Activated CD4-positive, alpha-beta T cell treated with anti-CD3 and anti-CD28 coated beads, Interleukin-2, amount 10 ng/mL, durations not matched to agents 24 days and 14 days (primary cell): ENCODE measurements at places on chromosomes 3 and 15. TPM values are rescaled to one million over a fixed set of nuclear protein-coding genes. Genes with fewer than 3 reads are reported as not detected.
A peak's percentile ranks its signal among the peaks of the same experiment; 100 is the strongest.

- DNase-seq: no peak
Measured at GRCh38 chr15:62047282-62047827, 12.9 kb downstream of the VPS13C start.

The CFAP20DC gene
- total RNA-seq: 0.98 and 1.3 TPM in 2 replicates

GRCh38 chr15:38130740-38131498 is 121.7 kb upstream of the SPRED1 start:
- no peak for DNase-seq

GRCh38 chr15:98447069-98447468 is 201.3 kb upstream of the IGF1R start:
- no peak for DNase-seq

DNA sequence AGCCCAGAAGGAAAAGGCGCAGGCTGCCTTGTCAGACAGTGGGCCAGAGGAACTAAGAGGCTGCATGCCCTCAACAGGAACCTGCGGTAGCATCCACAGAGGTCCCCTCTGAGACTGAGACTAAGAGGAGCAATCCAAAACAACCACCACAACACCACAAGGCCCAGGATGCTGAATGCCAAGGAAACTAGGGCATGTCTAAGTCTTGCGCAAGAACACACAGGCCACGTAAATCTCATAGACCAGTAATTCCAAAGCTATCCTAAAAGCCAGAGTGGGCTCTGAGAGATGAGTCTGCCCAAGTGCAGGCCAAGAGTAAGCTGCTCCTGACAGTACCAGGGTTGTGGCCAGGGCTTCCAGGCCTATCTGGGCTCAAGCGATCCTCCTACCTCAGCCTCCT is 12.9 kb downstream of the MON1A start:
- DNase-seq: no peak

DNA sequence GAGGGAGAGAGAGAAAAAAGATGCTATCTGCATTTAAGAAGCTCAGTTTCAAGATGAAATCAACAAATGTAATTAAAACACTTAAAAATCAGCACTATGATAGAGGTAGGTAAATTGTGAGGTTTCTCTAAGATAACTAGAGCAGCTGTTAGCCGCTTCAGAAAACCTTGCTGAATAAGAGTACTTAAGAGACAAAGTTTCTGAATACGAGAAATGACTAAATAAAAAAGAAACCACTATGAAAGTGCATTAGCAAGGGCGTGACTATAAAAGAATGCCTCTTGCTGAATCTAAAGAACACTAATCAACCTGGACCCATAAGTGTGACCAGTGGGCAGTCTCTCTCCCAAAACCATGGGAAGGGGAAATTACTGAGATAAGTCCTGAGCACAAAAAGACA is 41.8 kb downstream of the IQCB1 start:
- DNase-seq: no peak

The ESYT3 gene
- total RNA-seq: 0.17 and 0.23 TPM in 2 replicates

The PCOLCE2 gene
- 0.28 and 0.33 TPM in 2 replicates for total RNA-seq

The CELSR3 gene
- total RNA-seq: 14.5 and 15.2 TPM in 2 replicates

The CHDH gene
- total RNA-seq: 0.62 and 0.75 TPM in 2 replicates

DNA sequence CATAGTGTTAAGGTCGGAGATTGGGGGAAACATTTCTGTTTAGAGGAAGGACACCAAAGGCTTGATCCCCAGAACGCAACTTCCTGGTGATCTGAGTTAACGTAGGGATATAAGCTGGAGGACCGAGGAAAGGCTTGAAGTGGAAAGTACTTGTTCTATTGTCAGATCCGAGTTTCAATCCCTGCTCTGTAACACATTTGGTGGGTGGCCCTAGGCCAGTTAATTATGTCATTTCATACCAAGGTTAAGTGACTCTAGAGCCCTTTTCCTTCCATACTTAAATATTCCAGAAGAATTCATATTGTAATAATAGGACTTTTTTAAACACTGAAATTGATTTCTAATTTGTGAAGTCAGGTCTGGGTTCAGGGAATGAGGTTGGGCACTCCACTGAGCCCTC is 80.9 kb downstream of the RPLP1 start:
- no peak for DNase-seq

GRCh38 chr3:45123581-45124269 is 22.5 kb downstream of the CDCP1 start:
- no peak for DNase-seq

GRCh38 chr15:78399091-78399490 is 38.9 kb upstream of the IREB2 start:
- no peak for DNase-seq

DNA sequence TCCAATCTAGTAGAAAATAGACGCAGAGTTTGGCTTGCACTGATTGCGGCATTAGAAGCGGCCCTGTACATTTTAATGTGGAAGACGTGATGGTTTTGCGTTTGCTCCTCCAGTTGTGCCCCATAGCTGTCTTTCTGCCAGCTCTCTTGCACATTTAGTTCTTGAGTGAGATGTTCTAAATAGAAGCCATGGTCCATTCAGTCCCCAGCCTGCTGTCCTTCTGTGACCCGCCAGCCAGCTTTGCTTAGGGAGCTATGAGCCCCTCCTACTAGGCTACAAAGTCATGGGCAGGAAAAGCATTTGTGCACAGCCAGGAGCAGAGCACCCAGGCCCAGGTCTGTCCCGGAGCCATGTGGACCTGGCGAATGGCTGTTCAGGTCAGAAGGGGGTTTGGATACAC is 50.3 kb downstream of the APBA2 start:
- no peak for DNase-seq

DNA sequence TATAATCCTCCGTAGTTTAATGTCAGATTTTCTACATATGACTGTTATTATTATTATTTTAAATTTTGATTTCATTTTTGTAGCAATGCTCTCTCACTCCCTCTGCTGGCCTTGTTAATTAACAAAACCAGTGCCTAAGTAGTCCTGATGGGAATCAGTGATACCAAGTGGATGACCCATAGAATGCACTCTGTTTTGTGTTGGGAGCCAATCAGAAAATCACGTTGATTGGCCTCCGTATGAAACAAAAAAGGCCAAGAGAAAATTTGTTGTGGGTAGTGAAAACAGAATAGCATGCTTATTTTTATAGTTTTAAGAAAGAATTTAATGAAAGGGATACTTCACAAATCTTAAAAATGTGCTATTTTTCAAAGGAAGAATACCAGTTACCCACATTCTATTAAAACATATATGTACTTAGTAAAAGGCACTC is 34.4 kb upstream of the MEIS2 start:
- DNase-seq: no peak

DNA sequence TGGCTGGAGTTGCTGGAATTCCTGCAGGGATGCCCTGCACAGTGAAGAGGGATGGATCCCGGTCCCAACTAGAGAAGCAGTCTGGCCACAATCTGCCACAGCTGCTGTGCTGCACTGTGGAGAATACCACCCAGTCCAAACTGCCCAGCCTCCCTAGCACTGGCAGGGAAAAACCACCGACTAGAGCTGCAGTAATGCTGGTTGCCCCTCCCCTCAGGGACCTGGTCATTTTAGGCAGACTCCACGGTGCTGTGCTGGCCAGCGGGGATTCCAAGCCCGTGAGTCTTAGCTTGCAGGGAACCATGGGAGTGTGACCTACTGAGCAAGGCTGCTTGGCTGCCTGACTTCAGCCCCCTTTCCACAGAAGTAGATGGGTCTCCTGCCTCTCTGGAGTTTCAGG is 478.0 kb upstream of the ATP11B start:
- DNase-seq: peak; percentile 34

DNA sequence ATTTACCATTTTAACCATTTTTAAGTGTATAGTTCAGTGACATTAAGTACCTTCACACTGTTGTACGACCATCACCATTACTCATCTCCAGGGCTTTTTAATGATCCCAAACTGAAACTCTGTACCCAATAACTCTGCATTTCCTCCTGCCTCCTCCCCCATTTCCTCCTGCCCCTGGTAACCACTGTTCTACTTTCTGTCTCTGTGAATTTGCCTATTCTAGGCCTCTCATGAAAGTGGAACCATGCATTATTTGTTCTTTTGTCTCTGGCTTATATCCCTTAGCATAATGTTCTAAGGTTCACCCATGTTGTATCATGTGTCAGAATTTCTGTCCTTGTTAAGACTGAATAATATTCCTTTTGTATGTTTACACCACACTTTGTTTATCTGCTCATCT is 154.2 kb downstream of the MECOM start:
- no peak for DNase-seq

GRCh38 chr3:12553921-12554391 is 2.9 kb upstream of the MKRN2 start:
- peak; percentile 66 for DNase-seq

GRCh38 chr3:127822682-127823425 is 539 bp upstream of the MGLL start:
- DNase-seq: peak; percentile 69

DNA sequence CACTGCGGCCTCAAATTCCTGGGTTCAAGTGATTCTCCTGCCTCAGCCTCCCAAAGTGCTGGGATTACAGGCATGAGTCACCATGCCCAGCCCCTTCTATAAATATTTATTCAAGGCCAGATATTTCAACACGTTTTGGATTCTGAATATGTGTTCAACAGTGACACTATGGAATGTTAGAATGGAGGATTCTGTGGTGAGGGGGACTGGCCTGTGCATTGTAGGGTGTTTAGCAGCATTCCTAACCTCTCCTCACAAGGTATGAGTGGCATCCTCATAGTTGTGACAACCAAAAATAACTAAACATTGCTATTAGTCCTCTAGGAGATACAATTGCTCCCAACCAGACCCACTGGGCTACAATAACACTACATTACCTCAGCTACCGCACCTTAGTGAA is 104.0 kb upstream of the ATP10A start:
- DNase-seq: no peak

GRCh38 chr3:5187920-5188418 is 462 bp downstream of the EDEM1 start:
- peak; percentile 88 for DNase-seq

The TSPAN3 gene
- 41.4 and 43.0 TPM in 2 replicates for total RNA-seq

The SLC9C1 gene
- total RNA-seq: not detected in 2 replicates

- no peak for DNase-seq
Measured at GRCh38 chr15:40302981-40303380, 4.8 kb downstream of the PLCB2 start.
